Fibroblast of lung (primary cell): ENCODE measurements at places on chromosomes 6 and 20.

DNA sequence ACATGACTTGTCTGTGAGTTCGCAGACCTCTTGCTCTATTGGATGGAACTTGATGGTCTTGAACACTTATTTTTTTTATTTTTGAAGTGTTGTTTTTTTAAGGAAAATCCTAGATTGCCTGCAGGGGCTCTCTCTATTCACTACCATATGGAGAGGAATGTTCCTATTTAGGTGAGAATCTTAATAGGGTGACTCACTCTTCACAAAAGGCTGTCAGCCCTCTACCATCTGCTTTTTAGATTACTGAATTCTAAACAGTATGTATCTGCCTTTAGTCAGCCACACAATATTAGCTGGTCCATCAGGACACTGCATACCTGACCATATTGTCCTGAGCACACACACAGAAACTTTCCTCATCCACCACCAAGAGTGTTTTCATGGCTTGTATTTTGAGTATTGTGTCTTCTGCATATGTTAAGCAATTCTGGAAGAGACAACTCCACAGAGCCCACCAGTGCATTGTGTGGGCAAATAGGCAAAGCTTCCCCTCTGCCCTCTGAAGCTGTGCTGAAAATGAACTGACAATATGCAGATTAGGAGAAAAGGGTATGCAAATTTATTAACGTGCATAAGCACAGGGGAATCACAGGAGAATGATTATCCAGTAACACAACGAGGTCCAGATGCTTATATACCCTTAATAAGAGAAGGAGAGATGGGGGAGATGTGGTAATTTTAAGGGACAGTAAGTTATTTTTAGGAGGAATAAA is 6.6 kb upstream of the BTBD9 start:
- DNase-seq = peak; percentile 37

DNA sequence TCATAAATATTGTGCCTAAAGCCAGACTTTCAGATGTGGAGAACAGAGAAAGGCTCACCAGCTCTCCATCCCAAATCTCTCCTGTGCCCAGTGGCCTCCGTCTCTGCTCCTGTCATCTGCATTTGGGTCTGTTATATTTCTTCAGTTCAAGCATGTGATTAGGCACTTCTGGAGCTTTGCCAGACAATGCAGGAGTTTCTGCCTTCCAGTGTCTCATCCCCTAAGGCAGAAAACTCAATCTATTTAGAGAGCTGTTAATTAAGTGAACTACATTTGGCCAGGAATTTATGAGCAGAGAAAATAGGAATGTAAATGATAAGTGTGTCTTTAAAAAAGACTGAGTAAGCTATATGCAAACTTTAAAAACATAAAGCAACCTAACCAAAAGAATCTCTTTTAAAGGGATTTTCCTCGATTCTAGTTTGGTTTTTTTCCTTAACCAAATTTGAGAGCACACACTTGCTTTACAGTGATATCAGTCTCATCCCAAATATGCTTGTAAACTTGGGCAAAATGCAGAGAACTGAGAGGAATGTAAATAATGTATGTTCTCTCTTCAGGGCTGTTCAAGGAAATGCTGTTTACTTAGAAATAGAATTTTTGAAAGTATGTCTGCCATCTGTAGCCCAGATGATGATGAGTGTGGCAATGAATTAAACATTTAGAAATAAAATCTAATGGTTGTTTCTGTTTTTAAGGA is 113.9 kb downstream of the ELOVL4 start:
- DNase-seq = no peak

- DNase-seq = peak; percentile 25
Measured at GRCh38 chr20:39773380-39774000, 811.3 kb downstream of the DHX35 start.

GRCh38 chr6:142857233-142857761 is 87.7 kb downstream of the HIVEP2 start:
- no peak for DNase-seq

DNA sequence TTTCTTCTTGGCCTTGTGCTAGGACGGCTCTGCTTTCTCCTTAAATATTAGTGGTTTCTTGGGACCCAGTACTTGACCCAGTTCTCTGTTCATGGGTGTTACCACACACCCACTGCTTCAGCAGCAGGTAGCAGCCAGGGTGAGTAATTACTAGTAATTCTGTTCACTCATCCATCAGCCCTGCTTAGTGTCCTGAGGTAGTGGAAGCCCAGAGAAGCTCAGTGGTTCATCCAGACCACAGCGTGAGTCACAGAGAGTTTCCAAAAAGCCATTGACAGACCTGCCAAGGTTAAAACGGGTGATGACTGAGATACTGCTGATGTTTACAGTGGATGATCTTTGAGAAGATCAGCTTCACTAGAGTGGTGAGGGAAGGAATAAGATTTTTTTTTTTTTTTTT is 51.7 kb upstream of the HINT3 start:
- DNase-seq = no peak

DNA sequence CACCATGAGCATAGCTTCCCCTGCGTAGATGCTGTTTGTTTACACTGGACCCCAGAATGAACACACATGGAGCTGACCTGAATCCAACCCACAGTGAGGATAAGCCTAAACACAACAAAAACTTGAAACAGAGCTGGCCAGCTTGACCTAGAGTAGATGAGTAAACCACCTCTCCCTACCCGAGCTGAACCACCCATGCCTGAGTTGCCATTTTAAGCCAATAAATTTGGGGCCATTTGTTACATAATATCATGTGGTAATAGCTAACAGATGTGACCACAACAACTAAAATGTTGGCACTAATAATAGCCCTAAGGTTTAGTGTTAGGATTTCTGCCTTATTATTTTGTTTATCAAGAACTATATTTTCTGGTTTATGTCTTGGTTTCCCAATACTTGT is 103.2 kb upstream of the GRIK2 start:
- no peak for DNase-seq

DNA sequence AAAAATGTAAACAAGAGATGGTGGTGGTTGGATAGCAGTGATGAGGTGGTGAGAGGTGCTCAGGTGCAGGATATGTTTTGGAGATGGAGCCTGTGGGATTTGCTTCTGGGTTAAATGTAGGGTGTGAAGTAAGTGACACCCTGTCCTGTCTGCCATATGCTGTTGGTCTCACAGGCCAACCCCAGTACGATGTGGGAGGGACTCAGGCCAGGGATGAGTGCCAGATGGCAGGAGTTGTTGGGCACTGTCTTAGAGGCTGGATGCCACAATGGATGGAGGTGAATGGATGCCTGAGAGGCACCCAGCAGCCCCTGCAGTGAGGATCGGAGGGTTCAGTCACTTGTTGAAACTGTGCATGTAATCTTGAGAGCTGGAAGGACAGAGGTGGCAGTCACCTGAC is 259.3 kb downstream of the NRN1 start:
- DNase-seq = no peak

- DNase-seq = no peak
Measured at GRCh38 chr6:72410769-72411168, 211.1 kb upstream of the KCNQ5 start.

DNA sequence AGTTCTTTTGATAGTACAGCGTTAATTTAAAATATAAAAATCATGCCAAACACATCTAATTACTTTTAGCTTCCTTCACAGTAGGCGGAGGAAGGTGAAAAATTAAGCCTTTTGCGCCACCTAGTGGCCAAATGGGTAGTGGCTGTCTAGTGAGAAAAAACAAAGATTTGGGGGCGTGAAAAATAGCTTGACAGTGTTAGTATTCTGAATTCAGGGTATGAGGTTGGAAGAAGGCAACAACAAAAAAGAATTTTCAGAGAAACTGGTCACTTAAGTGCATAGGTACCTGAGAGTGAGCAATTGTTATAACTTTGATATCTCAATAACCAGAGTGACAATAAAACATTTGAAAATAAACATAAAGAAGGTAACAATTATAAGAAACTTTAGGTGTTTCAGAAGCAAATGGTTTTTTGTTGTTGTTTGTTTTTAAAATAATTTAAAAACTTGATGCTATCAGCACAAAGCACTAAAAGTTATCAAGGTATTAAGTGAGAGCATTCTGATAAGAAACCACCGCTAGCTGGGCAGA is 14.3 kb downstream of the PSMB9 start:
- peak; percentile 53 for DNase-seq
